ENCODE measurements at places on chromosomes 5 and 9.
A peak's percentile ranks its signal among the peaks of the same experiment; 100 is the strongest.

DNA sequence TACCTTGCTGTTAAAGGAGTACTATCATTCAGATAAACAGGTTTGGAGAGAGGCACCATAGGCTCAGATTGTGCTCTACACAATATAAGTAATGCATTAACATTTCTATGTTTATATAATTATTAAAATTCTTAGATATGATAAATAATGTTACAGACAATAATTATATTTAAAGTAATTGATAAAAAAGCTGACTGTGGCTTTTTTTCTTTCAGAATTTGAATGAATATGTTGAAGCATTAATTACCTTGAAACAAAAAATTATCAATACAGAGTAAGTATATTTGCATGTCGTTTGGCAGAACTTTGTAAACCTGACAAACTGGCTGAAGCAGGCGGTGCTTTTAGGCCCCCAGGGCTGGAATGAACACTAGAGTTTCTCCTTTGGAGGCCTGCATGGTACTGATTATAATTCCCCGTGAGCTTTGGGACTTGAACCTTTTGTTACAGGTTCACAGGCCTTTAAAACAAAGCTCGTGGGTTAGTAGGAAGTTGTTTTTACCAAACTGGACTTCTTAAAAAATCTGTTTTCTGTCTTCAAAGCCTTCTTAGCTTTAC is 13.8 kb downstream of the ICE1 start:
- DNase-seq: no peak

- DNase-seq: no peak
Observed at GRCh38 chr5:133728475-133728874, 116.1 kb upstream of the FSTL4 start.

DNA sequence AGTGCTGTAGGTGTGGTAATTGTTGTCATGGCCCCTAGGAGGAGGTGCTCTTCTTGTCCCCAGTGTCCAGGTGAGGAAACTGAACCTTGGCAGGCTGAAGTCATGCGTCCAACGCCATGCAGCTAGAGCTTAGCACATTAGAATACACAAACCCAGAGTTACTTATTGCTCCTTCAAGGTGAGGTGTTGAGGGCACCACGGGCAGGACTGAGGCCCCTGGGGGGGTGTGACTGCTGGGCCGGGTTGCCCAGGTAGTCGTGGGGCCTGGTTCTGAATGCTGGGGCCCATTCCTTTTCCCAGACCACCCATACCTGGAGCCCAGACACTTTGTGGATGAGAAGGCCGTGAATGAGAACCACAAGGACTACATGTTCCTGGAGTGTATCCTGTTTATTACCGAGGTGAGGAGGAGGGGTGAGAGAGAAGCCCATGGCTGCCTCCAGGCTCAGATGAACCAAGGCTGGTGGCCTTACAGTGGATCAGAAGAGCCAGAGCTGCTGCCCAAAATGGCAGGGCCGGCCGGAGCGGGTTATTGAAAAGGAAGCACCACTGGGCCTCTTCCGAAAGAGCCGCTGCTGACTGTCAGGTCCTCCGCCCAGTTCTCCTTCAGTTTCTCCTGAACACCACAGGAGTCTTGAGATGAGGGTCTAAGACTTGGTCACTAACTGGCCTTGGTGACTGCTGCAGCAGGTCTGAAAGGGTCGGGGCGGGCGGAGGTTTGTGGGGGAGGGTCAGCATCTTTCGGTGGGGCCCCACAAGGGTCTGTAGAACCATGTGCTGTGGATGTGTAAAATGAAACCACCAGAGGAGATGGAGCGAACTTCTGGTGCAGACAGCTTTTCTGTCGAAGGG is 26.3 kb downstream of the PTPA start:
- no peak for DNase-seq

GRCh38 chr9:5269249-5269715 is 35.2 kb downstream of the RLN2 start:
- DNase-seq: peak; percentile 58

GRCh38 chr9:12784461-12785259 is 9.8 kb downstream of the LURAP1L start:
- peak; percentile 92 for DNase-seq

GRCh38 chr9:94909250-94909894 is 182.9 kb downstream of the AOPEP start:
- no peak for DNase-seq

GRCh38 chr5:110258460-110259216 is 467.8 kb downstream of the TMEM232 start:
- peak; percentile 68 for DNase-seq

DNA sequence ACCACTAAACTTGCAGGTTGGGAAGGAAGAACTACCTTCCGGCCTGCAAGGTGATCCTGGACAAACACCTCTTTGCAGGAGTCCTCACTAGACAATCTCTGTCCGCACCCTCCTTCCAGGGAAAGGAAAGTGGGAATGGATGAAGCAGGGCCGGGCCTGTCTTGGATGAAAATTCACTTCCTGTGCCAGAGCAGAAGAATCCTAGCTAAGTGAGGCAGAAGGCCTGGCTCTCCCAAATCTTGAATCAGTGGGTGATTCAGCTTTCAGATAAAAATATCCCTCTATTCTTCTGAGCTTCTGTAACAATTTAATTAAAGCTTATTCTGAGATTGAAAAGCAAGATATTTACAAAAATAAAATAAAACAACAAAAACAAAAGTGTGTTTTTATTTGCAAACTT is 281.9 kb upstream of the TLE4 start:
- no peak for DNase-seq

DNA sequence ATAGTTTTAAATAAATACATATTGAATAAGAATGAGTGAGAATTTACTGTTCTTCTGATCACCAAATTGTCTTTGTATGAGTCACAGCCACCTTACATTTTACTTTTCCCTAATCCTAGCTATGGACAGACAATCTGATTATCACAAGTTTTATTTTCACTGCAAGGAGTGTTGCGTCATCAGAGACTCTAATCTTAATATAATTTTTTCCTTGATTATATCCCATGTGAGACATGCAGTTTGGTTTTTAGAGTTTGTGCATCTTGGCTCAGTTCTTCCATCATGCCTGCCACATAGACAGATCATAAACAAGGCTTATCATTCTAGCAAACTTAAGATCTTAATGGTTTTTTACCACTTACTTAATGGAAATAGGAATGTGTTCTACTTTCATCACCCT is 478.5 kb upstream of the CDH18 start:
- DNase-seq: no peak

DNA sequence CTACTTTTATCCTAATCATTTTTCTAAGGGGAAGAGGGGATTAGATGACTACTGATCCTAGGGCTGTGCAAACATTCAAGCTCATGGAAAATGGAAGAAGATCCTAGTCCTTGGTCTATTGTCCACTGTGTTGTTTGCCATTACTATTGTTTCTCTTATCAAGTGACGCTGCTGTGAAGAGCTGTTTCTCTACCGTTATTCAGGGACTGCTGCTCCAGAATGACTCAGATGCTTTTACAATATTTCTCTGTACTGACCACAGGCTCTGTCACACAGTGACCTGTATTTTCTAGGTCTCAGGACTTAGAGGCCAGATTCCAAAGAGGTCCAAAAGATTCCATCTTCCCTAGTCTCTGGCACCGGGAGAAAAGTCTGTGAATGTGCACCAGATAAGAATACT is 159.5 kb upstream of the CHD1 start:
- peak; percentile 14 for DNase-seq

GRCh38 chr9:127608104-127608966 is 3.7 kb upstream of the STXBP1 start:
- DNase-seq: no peak

- no peak for DNase-seq
Observed at GRCh38 chr9:89430995-89431394, 66.9 kb downstream of the SEMA4D start.

- DNase-seq: peak; percentile 75
Observed at GRCh38 chr5:132388244-132389050, 18.9 kb downstream of the SLC22A5 start.

- no peak for DNase-seq
Observed at GRCh38 chr5:43903129-43903528, 300.1 kb downstream of the NNT start.

GRCh38 chr9:1771094-1771789 is 243.9 kb upstream of the SMARCA2 start:
- no peak for DNase-seq

DNA sequence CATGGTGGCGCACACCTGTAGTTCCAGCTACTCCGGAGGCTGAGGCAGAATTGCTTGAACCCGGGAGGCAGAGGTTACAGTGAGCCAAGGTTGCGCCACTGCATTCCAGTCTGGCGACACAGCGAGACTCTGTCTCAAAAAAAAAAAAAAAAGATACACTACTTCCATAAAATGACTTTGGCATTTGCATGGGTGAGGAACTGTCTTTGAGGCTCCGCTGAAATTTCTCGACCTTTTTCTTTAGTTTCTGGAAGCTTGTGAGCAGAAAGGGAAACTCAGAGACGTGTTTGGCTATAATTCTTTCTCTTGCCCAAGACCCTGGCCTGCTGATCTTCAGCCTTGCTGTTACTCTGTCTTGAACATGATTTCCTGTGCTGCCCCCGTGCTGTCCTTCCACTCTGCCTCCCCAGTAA is 37.3 kb downstream of the SPIN1 start:
- DNase-seq: peak; percentile 23

- DNase-seq: no peak
Observed at GRCh38 chr5:59421986-59422941, 471.3 kb downstream of the PDE4D start.

GRCh38 chr5:90802474-90803317 is 244.1 kb downstream of the ADGRV1 start:
- DNase-seq: peak; percentile 33

DNA sequence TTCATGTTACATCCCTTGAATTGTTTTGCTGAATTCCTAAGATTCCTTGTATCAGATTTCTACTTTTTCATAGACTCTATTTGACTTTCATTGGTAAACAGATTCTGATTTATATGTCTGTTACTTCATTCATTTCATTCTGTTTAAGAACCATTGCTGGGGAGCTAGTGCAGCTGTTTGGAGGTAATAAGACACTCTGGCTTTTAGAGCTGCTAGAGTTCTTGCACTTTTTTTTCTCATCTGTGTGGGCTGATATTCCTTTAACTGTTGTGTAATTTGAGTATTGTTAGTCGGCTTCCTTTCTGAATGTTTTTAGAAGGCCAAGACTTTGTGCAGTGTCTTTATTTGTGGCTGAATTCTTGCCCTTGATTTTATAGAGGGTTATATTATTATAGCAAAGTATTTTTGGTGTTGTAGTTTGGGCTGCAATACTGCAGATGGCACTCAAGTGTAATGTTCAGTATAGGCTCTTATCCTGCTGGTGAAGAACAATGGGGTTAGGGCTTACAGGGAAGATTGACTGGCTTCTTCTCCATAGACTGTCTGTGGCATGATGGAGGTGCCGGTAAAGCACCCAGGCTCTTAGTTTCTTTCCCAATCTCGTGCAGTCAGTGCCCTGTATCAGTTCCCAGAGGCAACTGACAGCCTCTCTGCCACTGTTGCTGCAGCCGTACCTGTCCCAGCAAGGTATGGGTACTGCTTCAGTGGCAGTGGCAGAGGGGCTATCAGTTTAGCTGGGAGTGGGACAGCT is 162.2 kb downstream of the OXCT1 start:
- peak; percentile 71 for DNase-seq

- no peak for DNase-seq
Observed at GRCh38 chr9:112502175-112502946, 15.7 kb downstream of the KIAA1958 start.

DNA sequence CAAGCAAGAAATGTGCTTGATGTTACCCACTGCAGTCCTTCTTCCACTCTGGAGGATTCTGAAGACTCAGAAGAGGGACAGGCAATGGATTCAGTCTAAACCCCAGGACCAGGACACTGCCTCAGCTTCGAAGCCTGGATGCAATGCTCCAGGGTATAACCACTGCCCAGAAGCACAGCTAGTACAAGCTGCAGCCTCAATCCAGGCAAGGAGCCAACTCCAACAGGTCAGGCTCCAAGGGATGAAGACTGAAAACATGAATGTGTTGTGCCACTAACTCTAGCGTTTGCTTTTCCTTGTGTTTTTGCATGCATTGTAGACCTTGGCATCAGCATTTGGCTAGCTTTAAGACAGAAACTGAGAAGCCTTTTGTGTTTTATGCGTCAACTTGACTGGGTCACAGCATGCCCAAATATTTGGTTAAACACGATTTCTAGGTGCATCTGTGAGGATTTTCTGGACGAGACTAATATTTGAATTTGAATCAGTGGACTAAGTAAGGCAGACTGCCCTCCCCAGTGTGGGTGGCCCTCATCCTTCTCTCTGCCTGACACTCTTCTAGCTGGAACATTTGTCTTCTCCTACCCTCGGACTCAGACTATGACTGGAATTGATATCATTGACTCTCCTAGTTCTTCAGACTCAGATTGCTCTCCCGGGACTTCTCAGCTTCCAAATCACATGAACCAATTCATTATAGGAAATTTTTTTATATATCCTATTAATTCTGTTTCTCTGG is 20.5 kb upstream of the GPX3 start:
- peak; percentile 25 for DNase-seq

DNA sequence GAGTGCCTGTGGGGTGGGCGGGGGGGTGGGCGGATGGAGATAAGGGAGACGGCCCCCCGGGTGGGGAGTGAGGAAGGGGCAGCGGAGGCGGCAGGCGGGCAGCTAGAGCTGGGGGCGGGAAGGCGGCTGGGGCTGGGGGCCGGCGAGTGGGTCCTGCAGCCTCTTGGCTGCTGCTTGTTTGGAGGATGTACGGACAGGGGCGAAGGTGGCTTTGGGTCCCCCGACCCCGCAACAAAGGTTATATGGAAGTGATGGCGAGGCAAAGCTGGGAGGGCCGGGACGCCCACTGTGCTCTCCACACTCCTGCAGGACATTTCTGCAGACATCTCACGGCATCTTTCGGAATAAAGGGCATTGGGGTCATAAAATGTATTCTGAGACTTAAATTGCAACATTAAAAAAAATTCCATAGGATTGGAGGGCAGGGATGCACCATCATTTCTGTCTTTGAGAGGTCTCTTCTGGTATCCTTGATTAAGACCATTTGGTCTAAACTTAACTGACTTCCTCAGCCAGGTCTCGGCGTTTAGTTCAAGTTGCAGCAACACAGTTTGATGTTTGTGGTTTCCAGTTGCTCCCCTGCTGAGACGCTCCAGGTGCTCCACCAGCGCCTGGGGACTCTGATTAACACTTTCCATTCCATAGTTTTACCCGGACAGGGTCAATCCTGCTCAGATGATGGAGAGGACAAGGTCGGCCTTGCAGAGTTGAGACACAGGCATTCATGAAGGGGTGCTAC is 101.6 kb upstream of the SSBP2 start:
- peak; percentile 70 for DNase-seq

DNA sequence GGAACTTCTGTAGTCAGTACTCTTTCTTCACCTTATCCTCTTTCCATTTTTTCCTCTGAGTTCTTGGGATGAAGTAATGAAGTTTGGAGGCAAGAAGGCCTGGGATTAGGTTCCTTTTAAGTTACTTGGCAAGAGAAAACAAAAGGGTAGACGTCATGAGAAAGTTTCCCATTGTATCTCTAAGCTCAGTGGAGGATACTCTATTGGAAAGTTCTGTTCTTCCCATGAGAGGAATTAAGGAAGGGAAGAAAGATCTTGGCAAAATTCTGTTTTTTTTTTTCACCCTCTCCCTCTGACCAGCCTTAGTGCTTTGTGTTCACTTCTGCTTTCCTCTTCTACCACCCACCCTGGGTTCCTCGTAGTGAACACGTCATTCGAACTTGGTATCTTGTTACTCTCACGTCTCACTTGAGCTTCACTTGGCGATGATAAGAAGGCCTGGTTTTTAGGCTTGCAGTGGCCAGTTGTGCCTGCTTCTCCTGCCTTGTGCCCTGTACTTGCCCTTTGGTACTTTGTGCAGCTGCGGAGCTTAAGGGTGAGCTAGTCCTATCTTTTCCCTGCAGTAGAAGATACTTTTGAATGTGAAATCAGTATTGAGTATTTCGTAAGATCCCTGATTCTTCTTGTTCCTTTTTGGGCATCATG is 67.0 kb downstream of the ARHGAP26 start:
- no peak for DNase-seq

Measured in astrocyte of the spinal cord (primary cell).